ENCODE measurements at places on chromosomes 1 and 21.

DNA sequence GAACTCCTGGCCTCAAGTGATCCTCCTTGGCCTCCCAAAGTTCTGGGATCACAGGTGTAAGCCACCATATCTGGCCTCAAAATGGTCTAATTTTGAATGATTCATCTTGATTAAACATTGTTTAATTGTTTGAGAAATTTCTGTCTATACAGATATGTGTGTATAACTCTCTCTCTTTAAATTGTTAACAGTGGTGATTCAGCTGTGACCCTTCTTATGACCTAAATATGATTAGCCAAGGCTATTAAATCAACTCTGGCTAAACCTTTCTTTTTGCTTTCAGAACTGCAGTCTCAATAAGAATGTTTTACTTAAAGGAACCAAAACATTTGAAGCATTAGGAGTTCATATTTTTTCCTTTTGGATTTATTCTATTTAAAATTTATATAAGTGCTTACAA is 19.2 kb upstream of the B3GALT5 start:
- DNase-seq: no peak

DNA sequence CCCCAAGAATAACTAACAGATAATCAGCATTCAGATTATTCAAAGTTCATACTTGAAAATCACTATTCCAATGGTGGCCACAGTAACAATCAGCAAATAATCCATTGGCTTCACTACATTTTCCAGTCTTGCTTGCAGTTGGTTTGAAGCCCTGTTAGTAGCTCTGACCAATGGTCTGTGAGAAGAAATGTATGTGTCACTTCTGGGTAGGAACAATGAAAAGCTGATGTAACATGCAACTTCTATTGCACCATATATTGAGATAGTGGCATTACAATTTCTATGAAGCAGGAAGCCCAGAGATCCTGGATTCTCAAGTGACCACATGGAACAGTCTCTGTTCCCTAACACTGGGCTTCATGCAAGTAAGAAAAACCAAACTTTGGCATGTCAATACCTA is 250.9 kb upstream of the DAB1 start:
- DNase-seq: no peak

DNA sequence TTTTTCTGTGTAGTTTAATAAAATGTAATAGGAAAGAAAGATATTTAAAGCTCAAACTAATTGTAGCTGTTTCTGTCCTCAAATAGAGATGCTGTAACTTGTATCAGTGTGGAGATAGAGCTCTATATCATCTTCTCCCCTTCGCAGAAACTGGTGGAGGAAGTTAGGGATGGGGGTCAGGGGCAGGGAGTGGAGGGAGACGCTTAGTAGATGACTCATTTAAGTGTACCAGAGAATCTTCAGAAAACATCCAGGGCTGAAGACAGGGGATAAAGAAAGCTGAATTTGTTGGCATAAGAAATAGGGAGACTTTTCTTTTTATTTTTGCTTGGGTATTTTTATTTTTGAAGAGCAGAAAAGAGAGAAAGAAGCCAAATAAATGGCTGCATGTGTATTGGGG is 282.6 kb upstream of the DPYD start:
- DNase-seq: no peak

DNA sequence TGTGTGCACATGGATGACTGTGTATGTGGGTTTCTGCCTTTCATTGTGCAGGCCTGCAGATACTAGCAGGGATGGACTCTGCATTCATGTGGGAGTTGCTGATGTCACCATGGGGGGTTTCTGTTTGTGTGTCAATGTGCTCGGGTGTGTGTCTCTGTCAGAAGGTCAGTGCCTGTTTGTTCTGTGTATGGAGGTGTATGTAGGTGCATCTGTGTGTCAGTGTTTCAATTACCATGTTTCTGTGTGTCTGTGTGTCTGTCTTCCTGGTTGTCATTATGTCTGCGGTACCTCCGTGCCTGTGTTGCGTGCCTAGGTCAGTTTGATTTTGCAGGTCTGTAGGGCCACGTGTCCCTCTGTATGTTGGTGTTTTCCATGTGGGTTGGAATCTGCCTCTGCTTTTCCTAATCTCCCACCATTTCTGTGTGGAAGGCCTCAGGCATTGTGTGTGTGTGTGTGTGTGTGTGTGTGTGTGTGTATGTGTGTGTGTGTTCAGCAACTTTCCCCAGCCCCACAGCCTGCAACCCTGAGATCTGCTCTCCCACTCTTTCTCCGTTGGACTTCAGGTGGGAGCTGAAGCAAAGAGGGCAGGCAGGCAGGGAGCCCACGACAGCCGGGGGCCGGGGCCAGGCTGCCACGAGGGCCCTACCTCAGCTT is 36.7 kb upstream of the WASF2 start:
- DNase-seq: no peak

DNA sequence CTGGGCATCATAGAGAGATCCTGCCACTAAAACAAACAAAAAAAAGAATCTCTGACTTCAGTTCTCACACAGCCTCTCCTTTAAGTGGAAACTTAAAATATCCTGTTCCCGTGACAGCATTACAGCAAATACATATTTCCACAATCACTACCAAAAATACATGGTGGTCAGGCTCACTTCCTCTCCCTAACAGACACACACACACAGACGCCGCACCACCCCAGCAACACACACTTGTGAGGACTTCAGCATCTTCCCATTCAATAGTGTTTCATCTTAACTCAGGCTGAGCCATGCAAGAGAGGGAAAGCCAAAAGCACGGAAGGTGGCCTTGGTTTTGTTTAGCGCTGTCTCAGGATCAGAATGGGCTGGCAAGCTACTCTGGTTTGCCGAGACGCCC is 21.9 kb downstream of the KIAA1614 start:
- DNase-seq: no peak

DNA sequence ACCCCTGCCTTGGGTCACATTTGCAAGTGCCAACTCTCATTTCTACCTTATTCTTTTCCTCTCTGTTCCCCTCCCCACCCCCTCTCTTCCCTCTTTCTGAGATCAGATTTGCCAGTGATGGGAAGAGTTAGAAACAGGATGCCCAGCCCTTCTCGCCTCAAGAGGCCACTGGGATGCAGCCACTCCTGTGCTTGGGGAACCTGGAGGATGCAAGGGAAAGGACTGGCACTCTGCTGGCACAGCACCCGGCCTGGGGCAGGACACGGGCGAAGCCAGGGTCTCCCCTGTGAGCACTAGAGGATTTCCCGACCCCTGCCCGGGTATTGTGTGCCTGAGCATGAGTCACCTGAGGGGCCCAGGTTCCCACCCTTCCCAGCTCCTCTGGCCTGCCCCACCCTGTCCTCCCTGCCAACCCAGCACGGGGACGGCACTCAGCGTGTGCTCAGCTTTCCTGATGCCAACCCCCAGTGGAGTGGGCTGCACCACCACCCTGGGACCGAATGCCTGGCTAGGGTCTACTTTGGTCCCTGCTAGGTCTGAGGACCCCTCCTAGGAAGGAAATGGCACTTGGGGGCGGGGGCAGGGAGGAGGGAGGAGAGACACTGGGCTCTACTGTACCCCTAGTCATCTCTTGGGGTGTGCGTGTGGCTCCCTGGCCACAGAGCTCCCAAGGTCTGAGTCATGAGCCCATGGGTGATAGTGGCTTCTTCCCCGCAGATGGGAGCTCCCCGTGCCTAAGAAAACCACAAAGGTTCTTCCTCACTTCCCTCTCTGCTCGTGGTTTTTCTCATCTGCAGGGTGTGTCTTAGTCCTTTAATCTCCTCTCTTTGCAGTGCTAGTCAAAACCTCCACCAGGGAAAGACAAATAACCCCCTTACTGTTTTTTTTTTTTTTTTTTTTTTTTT is 12.4 kb downstream of the LMNA start:
- DNase-seq: no peak
